Smooth muscle cell of the brain vasculature (primary cell): ENCODE measurements at places on chromosomes 3 and 15.
A peak's percentile ranks its signal among the peaks of the same experiment; 100 is the strongest.

DNA sequence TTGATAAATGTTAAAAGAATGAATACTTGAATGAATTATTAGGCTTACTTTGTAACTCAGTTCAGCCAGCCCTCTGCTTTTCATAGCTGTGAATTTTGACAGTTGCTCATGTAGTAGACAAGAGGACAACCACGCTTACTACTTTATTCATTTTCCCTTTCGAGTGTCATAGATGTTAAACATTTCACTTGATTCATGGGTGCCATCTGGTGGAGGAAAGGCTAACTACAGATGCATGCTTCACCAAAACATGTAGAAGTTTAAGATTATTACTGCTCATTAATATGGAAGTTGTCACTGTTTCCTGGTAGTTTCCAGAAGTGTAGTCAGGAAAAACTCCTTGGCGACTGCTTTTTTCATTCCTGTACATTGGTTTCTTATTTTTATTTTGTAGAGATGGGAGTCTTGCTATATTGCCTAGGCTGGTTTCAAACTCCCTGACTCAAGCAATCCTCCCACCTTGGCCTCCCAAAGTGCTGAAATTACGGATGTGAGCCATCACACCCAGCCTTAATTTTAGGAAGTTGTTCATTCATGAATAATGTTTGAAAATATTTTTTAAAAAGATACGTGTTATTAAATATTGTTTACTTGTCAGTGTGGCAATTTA lies 163.2 kb downstream of the B3GALNT1 start:
- peak; percentile 57 for DNase-seq

DNA sequence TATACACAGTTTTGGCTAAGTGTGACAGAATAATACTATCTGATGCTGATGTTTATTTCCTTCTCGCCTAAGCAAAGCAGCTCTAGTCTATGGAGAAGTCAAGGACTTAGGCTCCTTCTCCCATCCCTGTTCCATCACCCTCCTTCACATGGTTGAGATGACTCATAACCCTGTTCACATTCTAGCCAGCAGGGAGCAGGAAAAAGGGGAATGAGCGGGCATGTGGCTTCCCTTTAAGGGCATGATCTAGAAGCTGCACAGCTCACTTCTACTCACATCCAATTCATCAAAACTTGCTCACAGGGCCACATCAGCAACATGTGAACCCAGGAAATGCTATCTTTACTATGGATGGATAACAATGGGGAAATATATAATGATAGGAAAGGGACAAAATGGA lies 40.9 kb downstream of the CBLB start:
- peak; percentile 75 for DNase-seq

GRCh38 chr3:21962456-21962855 lies 211.4 kb upstream of the ZNF385D start:
- DNase-seq = no peak

GRCh38 chr3:138459619-138460535 lies 25.5 kb downstream of the ESYT3 start:
- DNase-seq = no peak

DNA sequence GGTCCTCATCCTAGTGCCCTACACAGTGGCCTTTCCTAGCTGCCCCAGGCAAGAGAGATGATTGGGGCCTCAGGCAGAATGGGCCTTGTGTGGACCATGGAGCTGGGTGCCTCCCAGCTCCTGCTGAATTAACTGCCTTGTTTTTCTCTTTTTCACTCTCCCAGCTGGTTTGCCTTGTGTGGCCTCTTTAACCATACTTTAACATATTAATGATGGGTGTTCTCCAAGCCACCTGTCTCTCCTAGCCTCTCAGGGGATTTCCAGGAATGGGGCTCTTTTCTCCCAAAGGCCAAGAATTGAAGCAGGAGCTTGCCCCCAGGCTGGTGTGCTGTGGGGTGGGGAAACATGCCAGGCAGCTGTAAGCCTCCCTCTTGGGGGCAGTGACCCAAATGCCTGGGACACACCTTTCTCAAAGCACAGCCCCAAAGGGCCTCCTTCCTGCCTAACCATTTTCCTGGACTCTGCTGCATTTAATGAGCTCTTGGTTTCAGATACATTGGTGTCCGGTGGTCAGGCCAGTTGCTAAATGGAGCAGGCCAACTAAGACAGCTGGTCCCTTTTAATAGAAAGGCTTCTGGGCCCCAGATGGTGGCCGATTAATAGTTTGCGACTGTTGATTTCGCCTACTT lies 5.6 kb downstream of the ALPK3 start:
- no peak for DNase-seq

DNA sequence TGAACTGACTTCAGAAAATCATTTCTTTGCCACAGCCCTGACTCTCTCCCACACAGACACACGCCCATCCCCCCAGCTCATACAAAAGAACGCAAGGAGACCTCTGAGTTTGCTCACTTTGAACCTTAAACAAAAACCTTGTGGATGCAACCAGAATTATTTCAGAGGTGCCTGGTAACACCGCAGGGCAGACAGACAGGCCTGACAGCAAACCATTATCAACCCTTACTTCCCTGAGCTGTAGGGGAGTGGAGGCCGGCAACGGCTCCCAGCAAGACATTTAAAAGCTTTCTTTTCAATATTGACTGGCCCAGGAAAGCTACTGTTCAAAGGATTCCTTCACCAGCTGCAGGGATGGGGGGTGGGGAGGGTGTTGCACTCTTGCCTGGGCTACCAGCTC lies 2.0 kb upstream of the EFCC1 start:
- DNase-seq = no peak

DNA sequence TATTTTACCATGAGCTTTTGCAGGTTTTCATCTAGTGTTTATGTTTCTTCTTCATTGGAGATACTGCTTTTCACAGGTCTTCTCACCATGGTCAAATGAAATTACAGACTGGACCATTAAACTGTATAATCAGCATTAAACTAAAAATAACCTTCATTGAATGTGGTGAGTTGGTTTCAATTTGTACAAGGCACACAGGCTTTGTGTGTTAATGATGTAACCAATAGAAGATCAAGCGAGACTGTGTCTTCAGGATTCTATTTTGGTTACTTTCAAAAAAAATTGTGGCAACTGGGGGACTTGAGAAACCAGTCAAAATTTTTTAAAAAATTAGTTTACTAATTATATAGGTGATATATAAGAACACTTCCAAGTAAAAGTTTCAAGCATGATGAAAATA lies 54.3 kb upstream of the GCSAM start:
- no peak for DNase-seq

DNA sequence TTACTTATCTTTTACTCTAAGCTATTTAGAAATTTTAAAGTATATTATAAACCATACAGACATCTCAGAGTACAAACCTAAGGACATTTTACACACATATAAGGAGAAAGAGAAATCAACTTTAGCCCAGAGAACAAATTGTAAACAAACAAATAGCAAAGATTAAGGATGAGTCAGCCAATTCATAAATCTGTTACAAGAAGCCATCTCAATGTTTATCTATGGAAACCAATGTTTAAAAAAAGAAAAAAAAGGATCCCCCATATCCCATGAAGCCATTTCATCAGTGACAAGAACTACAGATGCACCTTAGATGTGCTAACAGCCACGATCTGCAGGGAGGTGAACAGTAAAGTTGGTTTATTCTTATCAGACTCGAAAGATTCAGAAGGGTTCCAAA lies 437.1 kb downstream of the SHQ1 start:
- DNase-seq = no peak

GRCh38 chr15:60840306-60840702 lies 361.4 kb upstream of the ICE2 start:
- DNase-seq = peak; percentile 26

- DNase-seq = no peak
These were observed 302.1 kb downstream of the NSUN3 start for GRCh38 chr3:94365006-94365405.

DNA sequence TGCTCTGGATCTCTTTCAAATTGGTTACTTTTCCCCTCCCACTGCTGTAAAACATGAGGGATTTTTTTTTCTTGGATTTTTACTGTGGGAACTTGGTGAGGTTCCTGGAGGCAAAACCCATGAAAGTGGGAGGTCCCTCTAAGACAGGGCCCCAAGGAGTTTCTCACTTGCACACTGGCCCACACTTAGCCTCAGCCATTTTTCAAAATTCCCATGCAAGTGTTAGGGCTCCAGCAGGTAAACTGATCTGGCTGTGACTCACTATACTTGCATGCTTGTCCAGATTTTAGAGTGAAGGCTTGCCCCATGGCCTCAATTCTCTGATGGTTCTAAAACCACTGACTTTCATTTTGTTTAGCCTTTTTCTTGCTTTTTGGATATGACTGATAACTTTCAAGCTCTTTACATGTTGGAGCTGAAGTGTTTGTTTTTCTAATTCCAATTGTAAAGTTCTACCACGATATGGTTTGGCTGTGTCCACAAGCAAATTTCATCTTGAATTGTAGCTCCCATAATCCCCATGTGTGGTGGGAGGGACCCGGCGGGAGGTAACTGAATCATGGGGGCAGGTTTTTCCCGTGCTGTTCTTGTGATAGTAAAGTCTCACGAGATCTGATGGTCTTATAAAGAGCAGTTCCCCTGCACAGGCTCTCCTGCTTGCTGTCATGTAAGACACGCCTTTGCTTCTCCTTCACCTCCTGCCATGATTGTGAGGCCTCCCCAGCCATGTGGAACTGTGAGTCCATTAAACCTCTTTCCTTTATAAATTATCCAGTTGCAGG lies 37.7 kb downstream of the MCCC1 start:
- no peak for DNase-seq

GRCh38 chr3:156558389-156558788 lies 3.5 kb upstream of the SSR3 start:
- DNase-seq = no peak

GRCh38 chr3:62546266-62546665 lies 172.9 kb upstream of the FEZF2 start:
- DNase-seq = no peak

GRCh38 chr3:73718326-73719110 lies 93.8 kb upstream of the PDZRN3 start:
- DNase-seq = no peak
